ENCODE measurements at places on chromosomes 6 and 20.

DNA sequence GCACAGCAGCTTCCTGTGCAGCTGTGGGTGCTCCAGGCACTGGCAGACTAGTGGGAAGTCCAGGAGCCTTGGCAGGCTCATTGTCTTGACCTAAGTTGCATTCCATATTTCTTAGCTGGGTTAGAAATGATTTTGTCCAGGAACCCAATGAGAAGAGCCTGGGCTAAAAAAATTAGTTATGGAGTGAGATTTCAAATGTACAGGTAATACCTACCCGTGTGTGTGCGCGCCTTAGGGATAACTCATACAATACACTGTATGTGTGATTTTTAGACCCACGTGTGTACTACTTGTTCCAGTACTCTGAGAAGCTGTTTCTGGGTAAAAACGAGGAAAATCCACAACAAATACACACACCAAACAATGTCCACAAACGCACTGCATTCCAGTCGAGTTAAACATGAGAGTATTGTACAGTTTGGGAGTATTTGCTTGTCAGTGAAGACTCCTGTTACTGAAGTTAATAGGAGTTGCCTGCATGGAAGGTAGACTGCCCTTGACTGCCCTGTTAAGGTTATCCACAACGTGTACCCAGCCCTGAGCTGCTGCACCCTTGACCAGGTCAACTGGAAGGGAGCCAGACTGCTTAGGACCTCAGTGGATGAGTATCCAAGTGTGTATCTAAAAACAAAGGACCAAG is 1.4 kb downstream of the PAQR8 start:
- no peak for DNase-seq

GRCh38 chr6:41122373-41122772 is 31.8 kb downstream of the TREML1 start:
- DNase-seq = no peak

DNA sequence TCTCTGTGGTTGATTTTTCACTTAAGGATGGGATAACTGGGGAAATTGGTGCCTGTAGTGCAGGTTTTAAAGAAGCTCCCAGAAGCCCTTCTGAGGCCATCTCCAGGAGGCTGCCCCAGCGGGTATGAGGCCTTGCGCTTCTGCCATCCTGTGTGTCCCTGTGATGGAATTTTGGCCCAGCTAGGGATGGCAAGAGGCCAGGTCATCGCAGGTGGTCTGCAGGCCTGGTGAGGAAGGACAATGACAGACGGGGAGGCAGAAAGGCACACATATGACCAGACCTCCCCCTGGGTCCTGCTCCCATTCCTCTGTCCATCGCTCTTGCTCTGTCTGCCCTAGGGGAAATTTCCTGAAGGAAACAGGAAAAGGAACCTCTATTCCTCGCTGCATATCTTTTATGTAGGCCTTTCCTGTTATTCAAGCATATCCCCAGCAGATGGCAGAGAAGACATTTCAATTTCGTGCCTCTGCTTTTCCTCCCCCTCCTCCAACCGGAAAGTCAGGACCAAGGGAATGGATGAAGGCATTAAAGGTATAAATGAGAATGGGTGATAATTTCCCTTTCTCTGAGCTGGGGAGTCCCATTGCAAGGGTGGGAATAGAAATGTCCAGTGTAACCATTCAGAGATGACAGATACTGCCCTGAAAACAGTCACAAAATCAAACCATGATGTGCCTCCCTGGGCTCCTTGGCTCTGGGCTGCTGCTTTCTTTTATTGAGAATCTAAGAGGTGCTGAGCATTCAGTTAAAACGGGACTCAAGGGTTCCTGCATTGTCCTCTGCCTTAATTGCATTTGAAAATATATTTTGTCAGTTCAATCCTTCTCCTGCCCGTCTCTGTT is 17.6 kb upstream of the HLA-F start:
- no peak for DNase-seq

DNA sequence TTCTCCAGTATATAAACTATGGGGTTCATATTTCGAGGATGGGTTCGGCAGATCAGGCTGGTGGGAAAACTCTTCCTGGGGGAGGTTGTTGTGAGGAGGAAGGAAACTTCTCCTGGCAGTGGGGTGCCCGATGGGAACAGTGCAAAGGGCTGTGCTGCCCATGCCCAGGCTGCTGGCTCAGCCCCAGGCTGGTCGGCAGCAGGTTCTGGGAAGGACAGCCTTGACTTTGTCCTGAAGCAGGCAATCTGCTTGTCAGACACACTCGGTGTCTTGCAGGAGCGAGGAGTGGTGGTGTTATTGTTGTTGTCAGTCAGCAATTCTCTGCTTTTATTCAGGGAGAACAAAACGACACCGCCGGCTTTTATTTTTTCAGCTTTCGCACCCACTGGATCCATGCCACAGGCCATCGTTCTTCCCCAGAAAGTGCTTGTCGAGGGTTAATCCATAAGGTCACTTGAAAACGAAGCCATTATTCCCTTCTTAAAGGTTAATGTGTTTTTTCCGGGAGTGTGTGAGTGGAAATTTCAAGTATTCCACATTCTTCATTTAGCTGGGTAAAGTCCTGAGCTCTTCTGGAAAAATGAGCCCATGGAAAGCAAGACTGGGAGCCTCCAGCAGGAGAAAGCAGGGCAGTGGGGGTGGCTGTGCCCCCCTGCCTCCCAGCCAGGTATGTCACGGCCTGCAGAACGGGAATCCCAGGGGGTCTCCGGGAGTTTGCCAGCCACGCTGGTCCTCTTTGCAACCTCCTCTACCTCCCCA is 57.0 kb upstream of the STX16 start:
- no peak for DNase-seq

- DNase-seq = no peak
Measured at GRCh38 chr6:16486661-16487060, 248.3 kb downstream of the GMPR start.

GRCh38 chr20:36644706-36645095 is 1.3 kb downstream of the SLA2 start:
- no peak for DNase-seq

- DNase-seq = no peak
Measured at GRCh38 chr6:96234444-96234843, 218.7 kb downstream of the FUT9 start.

GRCh38 chr20:58893355-58894120 is 41.0 kb downstream of the GNAS start:
- no peak for DNase-seq

GRCh38 chr6:7672066-7673062 is 53.5 kb upstream of the BMP6 start:
- no peak for DNase-seq

DNA sequence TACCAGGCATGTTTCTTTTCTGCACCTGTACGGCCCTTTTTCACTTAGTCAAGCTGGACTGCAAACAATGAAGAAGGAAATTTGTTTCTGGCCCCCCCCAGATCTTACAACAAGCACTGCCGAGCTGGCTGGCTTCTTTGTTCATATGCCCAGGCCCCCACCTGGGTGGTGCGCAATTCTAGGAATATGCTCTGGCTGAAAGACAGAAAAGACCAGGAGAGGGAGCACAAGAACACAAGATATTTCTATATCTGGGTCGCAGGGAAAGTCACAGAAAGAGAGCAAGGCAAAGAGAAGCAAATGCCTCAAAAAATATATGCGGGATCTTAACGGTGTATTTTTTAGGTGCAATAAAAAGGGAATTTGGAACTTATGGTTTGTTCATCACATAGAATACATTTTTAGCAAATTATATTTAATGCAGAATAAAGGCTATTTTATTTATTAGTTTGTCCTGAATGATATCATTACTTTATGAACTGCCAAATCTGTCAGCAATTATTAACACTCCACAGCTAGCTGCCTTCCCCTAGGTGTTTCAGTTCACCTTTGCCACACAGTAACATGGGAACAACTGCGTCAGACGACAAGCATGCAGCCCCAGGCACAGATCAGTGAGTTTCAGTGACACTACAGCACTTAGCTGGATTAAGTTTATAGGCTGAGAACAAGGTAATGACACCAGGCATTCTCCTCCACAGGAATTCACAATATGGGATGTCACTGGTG is 76.5 kb downstream of the GJA10 start:
- DNase-seq = no peak

GRCh38 chr20:55684578-55684977 is 320.7 kb downstream of the CBLN4 start:
- no peak for DNase-seq

DNA sequence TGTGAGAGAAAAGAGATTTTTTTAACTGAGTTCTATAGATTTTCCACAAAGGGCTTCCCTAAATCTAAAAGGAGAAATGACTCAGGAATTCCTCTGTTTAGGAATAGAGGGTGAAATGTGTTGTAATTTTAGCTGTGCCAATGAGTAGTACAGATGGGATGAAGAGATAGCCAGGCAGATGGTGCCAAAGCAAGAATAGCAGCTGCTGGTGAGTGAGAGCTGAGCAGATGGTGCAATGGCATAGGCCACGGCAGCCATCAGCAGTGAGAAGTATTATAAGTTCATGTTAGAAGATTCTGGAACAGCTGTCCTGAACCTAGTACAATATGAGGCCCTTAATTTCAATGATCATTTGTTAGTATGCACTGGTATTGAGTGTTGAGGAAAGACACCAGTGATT is 40.2 kb upstream of the CRISP1 start:
- no peak for DNase-seq

- DNase-seq = no peak
Measured at GRCh38 chr6:44010411-44011349, 116.6 kb downstream of the MRPL14 start.

- DNase-seq = peak; percentile 89
Measured at GRCh38 chr6:3258720-3259490, at the start of gene PSMG4. TSS of gene PSMG4 (plus strand) at chr6:3258947. CDS start at chr6:3259023, 76 bp downstream.

DNA sequence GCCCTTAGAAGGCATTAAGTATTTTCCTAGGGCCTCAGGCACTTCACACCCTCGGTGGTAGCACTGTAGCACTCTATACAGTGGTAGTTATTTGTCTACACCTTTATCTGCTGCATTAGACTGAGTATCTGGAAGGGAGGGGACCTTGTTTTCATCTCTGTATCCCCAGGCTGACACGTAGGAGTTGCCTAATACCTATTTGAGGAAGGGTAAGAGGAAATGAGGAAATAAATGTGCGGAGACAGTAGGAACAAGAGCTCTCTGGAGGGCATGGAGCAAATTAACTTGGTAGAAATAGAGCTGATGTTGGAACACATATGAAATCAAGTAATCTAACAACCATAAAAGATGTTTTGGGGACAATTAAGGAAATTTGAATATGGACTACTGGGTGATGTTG is 3.9 kb downstream of the CNPY3 start:
- no peak for DNase-seq

DNA sequence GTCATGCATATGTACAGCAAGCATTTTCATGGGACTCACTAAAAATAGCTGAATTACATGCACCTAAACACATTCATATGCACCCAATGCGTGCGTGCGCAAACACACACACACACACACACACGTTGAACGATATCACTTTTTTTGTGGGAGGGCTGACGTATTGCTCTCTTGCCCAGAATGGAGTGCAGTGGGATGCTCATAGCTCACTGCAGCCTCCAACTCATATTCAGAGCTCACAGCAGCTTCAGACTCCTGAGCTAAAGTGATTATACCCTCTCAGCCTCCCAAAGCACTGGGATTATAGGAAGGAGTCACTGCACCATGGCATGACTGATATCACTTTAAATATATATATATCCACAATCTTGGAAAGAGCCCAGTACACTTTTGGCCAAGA is 620.4 kb upstream of the MANEA start:
- no peak for DNase-seq

DNA sequence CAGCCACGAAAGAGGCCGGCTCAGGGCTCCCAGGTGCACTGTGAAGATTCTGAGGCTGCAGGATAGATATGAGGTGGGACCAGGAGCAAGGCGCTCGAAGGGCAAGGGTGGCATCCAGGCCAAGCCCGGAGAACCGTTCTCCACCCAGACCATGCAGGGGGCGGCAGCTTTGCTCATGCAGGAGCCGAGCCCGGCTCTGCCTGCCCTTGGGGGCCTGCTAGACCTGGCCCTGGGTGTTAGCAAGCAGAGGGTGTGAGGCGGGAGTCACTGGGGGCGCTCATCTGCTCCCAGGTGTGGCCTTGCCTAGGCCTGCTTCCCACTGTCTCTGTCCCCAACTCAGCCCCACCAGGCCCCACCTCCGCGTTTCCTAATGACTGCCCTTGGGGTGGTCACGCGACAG is 59.4 kb downstream of the WDR27 start:
- no peak for DNase-seq

DNA sequence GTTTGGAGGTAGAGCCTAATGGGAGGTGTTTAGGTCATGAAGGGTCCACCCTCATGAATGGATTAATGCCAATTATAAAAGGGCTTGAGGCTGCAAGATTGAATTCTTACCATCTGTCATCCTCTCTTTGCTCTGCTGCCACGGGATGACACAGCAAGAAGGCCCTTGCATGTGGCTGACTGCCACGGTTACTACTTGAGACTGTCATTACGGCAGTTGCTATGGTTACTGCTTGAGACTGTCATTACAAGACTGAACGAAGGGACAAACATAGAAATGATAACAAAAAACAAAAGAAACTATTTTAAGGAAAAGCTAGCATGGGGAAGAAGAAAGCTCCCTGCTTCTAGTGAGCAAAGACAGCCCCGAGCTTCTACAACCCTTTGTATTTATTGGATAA is 715.0 kb downstream of the TFAP2A start:
- no peak for DNase-seq

GRCh38 chr6:117384659-117385058 is 41.1 kb downstream of the ROS1 start:
- no peak for DNase-seq

DNA sequence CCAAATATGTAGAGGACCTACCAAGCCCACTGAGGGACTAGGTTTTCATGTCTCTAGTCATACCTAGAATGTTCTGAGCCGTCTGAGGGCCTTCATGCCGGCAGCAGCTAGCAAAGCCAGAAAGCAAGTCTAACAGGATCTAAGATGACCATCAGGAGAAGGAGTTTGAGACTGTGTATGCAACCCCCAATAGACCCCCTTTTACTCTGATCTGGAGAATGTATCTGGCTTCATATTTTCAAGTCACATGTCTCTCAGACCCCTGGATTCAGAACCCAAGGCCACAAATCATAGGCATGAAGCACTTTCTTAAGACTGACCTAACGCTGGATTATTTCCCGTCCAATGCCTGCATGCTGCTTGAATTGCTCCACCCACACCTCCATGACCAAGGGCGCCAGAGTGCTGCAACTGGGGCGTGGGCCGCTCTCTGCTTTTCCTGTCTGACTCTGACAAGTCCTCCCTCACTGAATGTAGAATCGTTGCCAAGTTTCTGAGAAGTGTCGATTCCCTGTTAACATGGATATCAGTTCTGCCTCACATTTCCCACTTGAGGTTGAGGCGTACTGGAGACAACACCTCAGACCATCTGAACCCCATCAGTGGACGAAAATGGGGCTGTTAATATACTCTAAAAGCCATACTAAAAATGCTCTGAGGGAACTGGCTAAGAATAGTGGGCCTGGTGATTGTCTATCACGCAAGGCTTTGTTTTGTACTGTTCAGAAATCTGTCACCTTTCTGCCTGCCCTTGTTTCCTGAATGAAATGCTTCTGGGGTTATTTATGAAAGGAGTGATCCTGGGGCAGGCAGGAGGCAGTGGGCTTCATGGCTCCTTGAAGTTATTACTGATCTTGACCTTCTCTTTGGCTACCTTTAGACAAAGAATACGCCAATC is 23.9 kb upstream of the ASXL1 start:
- peak; percentile 28 for DNase-seq
